NCI-H1105 (cell line): ENCODE measurements at places on chromosomes 2 and 18.

- no peak for DNase-seq
Measured at GRCh38 chr2:173040729-173041128, 34.9 kb upstream of the MAP3K20 start.

DNA sequence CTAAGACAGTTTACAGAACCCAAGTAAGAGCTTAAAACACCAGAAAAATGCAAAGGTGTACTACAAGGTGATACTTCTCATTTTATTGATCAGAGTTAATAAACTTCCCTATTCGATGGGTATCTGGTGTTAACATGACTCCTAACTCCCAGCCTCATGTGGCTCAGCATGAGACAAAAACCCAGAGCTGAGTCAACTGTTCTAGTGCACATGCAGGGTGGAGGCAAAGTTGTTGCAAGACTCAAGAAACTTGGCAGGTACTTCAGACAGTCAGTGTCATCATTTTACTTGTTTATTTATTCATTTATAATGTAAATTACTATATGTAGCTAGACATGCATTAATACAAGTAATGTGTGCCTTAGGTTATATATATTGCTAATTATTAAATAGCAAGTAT, 216.6 kb upstream of the DSEL start:
- no peak for DNase-seq

DNA sequence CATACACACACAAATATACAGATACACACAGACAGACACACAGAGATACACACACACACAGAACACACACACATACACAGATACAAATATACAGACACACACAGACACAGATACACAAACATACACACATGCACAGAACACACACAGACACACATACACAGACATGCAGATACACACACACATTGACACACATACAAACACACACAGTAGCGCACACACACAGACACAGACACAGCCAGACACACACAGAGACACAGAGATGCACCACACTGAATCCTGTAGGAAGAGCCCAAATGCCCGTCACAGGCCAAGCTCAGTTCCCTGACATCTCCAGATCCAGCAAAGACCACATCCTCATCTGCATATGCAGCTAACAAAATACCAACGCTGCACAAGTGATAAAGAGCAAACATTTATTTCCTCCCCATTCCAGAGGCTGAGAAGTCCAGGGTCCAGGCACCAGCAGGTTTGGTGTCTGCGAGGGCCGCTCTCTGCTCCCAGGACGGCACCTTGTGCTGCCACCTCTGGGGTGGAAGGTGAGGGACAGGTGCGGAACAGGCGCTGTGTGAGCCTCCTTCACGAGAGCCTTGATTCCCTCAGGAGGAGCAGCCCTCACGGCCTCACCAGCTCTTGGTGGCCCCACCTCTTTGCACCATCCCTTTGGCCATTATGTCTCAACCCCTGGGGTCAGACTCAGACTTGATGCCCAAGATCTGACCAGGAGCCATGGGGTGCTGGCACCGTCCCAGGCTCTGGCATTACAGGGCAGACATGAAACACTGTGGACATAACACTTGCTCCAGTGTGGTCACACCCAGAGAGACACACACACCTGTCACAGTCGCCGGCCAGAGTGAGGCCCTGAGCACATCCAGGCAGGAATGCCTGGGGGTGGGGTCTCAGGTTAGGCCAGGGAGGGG, 108.7 kb downstream of the NDUFA10 start:
- no peak for DNase-seq

GRCh38 chr2:37653805-37654378, 17.6 kb downstream of the CDC42EP3 start:
- no peak for DNase-seq

- no peak for DNase-seq
Measured at GRCh38 chr2:61380056-61380881, 90.6 kb downstream of the USP34 start.

GRCh38 chr2:173993459-173993858, 28.3 kb upstream of the SP3 start:
- DNase-seq: no peak

DNA sequence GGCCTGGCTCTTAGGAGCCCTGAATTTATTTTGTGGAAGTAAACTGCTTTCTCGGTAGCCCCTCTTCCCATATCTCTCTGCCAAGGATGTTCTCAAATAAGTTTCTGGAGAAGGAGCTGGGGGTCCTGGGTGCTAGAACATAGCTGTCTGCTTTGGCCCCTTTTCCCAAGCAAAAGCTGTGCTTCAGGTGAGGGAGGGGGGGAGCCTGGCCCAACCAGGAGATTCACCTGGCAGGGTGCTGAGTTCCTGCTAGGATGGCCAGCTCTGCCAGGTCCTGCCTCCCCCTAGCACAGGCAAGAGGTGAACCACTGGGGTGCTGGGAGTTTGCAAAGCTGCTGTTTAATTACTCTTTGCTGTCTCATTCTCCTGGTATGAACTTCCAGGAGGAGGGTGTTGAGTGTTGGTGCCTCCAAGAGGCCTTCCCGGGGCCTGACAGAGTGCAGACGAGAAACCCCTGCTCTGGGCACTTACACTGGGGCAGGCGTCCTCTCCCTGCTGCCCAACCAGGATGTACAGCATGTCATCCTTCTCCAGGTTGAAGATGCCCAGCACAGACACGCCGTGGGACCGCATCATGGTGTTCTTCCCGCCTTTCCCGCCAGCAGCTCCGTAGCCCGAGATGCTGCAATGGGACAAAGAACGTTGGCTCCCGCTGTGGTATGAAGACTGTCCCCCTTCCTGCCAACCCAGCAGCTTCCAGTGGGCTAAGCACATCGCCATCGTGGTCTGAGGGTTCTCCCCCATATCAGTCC, 124.2 kb downstream of the CLIP4 start:
- no peak for DNase-seq

DNA sequence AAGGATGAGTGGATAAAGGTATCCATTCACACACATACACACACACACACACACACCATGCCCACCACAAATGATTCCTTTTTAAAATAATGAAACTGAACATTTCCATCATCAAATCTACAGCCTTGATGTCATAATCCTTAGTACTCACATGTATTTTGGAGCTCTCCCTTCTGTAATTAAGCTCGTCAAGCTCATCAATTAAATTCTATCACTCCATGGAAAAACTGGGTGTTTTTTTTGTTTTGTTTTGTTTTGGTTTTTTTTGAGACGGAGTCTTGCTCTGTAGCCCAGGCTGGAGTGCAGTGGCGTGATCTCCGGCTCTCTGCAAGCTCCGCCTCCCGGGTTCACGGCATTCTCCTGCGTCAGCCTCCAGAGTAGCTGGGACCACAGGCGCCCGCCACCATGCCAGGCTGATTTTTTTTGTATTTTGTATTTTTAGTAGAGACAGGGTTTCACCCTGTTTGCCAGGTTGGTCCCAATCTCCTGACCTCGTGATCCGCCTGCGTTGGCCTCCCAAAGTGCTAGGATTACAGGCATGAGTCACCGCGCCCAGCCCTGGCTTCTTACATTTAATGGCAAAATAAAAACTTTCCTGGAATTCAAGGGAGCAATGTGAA, 78.6 kb upstream of the RGPD4 start:
- DNase-seq: no peak

DNA sequence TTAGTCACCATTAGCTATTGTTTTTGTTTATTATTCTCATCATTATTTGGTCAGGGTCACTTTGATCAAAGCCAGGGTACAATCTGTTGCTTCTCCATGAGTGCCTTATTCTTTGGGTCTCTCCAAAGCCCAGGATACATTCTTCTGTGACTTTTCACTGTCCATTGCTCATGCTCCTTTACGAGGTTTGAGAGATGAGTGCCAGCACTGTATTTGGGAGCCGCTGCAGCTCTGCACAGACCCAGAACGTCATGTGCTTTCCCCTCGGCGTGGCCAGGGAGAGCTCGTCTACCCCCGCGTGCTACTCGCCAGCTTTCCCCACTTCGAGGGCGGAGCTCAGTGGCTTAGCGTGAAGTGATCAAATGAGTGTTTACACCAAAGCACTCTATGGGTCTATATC, 123.7 kb downstream of the COL6A3 start:
- no peak for DNase-seq

DNA sequence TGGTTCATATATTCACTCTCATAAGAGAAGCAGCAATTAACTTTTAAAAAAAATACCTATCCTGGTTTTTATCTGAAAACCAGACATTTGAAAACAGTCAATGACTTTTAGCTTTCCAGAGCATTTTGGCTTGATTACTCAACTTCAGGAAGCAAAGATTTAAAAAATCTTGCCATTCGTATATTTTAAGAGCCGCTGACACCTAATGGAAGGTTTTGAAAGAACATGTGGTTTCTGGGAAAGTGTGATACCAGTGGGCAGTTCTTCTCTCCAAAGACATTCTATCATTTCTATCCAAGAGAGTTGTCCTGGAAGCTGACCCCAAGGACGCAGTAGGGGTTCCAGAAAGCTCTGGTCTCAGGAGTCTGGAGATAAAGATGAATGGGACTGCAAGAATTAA, 234.7 kb downstream of the TTC32 start:
- no peak for DNase-seq
